ENCODE measurements at places on chromosomes 7 and 10.

DNA sequence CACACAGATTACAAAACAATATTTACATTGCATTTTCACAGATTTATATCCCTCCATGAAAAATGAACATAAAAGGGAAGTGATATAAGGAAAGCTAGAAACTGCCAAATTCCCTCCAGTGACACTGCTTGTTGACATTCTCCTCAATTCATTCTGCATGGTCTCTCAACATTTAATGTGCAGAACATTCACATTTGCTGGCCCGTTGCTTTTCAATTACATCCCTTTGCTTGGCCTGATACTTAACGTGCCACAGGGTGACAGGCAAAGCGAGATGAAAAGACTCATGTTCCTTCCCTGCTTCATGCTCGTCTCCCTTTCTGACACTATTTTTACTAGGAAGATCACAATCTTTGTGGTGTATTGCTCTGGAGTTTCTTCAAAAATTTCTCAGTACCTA, 1019.7 kb upstream of the LRRN3 start:
- no peak for DNase-seq

DNA sequence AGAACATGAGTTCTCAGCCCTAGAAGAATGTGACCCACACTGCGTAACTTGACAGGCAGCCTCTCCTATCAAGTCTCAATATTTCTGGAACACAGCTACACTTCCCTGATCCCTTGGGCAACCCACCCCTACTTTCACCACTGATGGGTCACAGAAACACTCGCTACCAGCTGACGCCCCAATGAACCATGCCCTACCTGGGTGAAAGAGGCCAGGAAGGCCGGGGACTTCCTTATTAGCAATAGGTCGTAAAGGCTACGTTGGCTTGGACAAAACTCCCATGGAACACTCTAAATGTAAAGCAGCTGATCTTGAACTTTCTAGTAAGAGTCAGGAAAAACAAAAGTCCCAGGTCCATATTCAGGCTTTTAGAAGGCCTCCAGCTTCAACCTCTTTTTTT, 202.3 kb upstream of the KCTD7 start:
- DNase-seq: no peak

GRCh38 chr7:103686064-103686463, 240.1 kb upstream of the SLC26A5 start:
- no peak for DNase-seq

- DNase-seq: no peak
These were observed 74.6 kb upstream of the EGFR start for GRCh38 chr7:54944179-54944578.

- no peak for DNase-seq
These were observed 323.1 kb downstream of the PCLO start for GRCh38 chr7:82839555-82839954.

DNA sequence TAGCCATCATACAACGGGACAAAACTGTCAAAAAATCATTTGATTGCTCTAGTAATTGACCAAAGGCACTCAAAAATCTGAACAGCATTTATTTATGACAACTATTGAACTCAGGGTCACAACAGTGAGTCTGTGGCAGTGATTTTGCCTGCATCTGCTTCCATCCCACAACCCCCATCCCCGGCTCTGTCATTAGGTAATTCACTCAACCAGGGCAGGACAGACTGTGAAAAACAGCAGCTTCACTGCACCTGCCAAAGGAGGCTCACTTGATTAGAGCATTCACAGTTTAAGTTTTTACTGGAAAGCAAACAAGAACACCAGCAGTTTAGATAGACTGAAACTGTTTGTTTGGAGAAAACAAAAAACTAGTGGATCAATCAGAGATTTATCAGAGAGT, 22.2 kb downstream of the NRCAM start:
- DNase-seq: no peak

- DNase-seq: peak; percentile 56
These were observed 146.0 kb downstream of the TNS3 start for GRCh38 chr7:47435889-47436312.

Data from HuH-7 (cell line).